ENCODE measurements at places on chromosomes 6 and 20.

DNA sequence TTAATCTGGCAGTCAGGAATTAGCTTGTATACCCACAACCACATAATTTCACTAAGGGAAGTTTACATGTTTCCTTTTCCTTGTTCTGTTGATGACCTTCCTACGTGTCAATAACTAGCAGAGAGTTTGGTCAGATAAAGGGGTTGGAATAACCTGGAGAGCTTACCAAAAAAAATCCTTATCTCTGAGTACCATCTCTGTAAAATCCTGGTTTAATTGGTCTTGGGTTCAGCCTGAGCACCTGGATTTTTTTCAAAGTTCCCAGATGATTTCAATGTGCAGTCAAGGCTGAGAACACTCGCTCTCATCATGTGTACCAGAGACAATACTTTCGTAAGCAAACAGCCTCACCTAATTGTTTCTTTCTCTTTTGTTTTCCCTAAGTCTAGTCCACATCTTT, 483.8 kb upstream of the FLRT3 start:
- no peak for DNase-seq

GRCh38 chr20:5400164-5400762, 83.5 kb upstream of the PROKR2 start:
- no peak for DNase-seq

DNA sequence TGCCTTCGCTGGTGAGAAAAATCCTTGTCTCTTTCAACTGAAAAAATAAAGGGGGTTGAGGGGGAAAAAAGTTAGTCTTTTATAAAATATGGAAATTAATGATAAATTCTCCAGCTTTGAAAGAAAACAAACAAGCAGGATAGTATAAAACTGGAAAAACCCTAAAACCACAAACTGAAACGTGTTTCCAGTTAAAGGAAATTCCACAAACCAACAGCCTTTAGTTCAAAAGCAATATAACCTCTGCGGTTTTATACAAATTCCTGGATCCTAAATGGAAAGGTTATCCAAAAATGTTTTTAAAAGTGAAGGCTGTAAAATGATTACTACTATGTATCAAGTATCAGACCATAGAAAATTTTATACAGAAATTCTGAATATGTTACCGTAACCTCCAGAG, 55.6 kb downstream of the BMP5 start:
- no peak for DNase-seq

- no peak for DNase-seq
Measured at GRCh38 chr20:46402331-46402811, 4.0 kb downstream of the ELMO2 start.

DNA sequence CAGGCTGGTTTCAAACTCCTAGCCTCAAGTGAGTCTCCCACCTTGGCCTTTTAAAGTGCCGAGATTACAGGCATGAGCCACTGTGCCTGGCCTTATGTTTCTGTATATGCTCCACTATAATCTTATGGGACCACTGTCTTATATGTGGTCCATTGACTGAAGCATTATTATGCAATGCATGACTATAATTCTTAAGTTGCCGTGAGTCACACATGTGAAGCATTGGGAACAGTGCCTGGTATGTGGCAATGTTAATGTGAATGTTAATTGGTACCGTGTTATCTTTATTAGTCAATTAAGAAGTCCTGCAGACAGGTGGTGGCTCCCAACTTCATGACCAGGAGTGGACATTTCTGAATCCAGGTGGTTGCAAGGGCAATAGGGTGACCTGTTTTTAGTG, 14.7 kb upstream of the ASXL1 start:
- no peak for DNase-seq

- DNase-seq, result no peak
Measured at GRCh38 chr6:163955756-163956155, 541.2 kb downstream of the QKI start.
